Cardiac muscle cell (in vitro differentiated cells and primary cell): ENCODE measurements at places on chromosomes 16 and 17.

GRCh38 chr16:48498769-48499631, 111.0 kb downstream of the N4BP1 start:
- no peak for DNase-seq

DNA sequence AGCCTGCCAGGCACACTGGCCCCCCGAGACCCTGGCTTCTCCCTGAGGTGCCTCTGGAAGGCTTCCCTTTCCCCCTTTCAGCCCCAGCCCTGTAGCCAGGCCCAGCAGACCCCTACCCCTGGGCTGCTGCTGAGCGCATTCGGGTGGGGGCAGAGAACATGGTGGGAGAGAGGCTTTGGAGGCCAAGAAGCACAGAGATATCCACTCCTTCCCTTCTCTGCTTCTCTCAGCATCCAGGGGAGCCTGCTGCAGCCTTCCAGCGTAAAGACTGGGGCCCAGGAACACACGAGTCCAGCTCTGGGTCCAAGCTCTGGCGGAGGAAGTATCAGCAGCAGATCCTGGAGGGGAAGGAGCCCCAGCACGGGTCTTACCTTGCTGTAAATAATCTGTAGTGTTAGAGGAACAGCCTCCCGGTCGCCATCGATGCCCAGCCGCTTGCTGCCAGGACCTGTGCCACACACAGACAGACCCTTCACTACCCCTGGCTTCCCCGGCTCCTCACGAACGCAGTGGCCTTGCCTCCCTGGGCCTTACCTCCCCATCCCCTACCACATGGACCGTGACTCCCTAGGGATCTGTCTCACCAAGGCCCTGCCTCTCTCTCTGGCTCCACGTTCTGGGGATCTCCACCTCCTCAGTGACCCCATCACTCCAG, 17.0 kb upstream of the PIK3R6 start:
- no peak for DNase-seq

DNA sequence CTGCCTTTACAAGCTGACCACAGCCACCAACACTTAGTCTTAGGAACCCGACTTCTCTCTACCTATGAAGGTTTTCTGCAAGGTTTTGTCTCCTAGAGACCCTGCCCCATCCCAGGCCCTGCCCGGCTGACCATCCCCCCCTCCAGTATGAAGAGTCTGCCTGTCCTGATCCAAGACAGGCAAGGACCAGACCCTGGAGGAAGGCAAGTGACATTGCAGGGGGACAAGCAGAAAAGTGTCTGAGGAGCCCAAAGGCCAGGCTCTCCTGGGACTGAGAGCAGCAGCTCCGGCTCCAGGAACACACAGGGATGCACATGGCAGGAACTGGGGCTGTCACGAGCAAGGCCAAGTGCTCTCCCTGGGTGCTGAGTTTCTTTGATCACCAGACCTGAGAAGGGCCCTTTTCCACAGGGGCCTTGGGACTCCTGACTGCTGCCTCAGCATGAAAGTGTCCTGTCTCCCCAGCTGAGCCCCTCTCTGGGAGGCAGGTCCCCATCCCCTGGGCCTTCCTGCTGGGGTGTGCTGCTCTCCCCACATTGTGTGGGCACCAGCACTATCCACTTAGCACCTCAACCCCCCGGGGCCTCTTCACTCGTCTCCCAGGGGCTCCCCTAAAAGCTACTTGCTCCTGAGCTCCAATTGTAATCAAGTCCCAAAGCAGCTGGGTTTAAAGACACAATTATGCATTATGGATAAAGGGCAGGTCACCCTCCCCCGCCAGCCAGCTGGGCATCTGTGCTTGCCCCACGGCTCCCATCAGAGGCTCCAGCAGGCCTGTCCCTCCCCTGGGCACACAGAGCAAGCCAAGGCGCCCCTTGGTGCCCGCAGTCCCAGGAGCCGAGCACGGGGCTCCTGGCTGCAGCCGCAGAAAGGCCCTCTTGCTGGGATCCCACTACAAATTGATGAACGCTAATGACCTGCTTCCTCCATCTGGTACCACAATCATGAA, 11.6 kb upstream of the CACNG4 start:
- DNase-seq, result no peak

GRCh38 chr17:27457360-27457715, 1.1 kb downstream of the KSR1 start:
- DNase-seq, result no peak

- DNase-seq, result no peak
Observed at GRCh38 chr17:62084585-62084984, 19.5 kb upstream of the MED13 start.
